AG04450 (cell line): ENCODE measurements at places on chromosomes 2 and 18.

DNA sequence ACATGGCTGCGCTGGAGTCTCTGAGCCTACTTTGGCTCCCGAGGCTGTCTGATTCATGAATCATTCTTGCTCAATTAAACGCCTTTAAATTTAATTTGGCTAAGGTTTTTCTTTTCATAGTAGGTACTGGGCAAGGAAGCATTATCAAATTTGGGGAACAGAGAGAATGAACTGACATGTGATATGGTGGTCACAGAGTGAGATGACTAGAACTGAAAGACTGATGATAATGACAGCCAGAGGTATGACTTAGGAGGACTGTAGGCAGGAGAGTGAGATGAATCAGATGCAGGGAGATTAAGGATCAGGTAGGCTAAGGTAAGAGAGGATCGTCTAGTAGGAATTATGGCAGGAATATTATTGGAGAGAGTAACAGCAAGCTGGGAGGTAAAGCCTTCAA, 40.9 kb upstream of the ST8SIA3 start:
- no peak for DNase-seq

- DNase-seq: no peak
These were observed 118.9 kb downstream of the RDH14 start for GRCh38 chr2:18441583-18441982.

- no peak for DNase-seq
These were observed 12.3 kb upstream of the SNTG2 start for GRCh38 chr2:938181-939005.

GRCh38 chr2:165197346-165197745, 6.5 kb downstream of the SCN3A start:
- no peak for DNase-seq

- no peak for DNase-seq
These were observed 41.9 kb downstream of the LHCGR start for GRCh38 chr2:48713647-48714046.

GRCh38 chr2:127134833-127135830, 28.2 kb upstream of the BIN1 start:
- DNase-seq: no peak
